ENCODE measurements at places on chromosomes 2 and 18. TPM values are rescaled to one million over a fixed set of nuclear protein-coding genes. Genes with fewer than 3 reads are reported as not detected.

DNA sequence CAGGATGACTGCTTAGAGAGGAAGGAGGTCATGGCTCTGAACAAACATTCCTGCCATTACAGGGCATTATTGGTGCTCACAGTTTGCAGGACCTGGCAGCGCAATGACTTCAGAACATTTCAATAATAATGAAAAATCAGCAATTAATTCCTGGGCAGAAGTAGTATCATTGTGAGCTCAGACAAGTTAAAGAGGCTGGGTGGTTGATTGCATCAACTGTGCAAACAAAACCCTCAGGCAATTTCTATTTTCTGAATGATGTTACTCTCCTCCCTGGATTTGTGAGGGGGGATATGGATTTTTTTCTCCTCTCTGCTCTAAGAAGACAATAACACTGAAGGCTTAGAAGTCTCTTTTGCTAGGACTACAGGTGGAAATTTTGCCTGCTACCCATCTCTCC, 168.1 kb upstream of the TACR1 start:
- DNase-seq, result no peak

The CCDC74B gene
- total RNA-seq, result 13.8 TPM

The TXNDC2 gene
- not detected for total RNA-seq

The MROH2A gene
- total RNA-seq, result not detected

DNA sequence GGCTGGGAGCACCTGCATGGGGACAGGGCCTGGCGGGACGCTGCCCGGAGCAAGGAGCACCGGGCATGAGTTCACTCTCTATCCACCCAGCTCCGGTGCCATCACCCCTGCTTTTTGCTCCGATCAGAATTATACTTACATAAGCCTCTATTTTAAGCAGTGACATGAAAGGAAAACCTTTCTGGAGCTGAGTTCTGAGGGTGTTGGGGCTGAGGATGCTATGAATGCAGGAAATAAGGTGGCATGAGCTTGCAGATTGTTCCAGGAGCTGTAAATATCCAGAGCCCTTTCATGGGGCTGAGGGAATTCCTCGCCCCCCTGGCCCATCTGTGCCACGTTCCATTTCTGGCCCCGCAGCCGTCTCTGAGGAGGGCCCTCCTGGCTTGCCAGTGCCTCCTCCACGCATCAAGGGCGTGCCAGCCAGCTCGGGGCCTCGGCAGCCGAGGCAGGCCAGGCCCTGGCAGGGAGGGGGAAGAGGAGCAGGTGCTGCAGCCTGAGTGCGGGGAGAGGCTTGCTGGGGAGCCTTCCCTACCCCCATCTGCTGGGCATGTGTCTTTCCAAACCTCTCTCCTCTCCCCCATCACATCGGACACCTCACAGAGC, 91.7 kb upstream of the MCFD2 start:
- DNase-seq, result no peak

The SCYGR4 gene
- total RNA-seq, result not detected

The CYTIP gene
- 0.54 TPM for total RNA-seq

The PLGLB2 gene
- 2.3 TPM for total RNA-seq

DNA sequence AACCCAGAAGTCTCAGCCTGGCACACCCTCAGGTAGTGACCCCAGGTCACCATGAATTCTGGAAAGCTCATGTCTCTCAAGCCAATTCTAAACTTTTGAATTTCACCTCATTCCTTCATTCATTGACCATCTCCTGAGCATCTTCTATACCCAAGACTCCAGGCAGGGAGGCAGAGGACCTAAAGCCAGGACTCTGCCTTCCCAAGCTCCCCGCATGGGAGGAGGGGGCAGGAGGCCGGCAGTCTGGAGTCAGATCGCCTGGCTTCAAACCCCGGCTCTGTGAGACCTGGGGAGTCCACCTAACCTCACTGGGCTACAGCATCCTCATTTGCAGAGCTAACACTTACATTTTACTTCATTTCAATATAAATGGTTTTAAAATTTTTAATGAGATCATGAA, 59.0 kb downstream of the SMAD7 start:
- DNase-seq, result no peak

The RGPD3 gene
- total RNA-seq, result 0.07 TPM

The GFPT1 gene
- 54.3 TPM for total RNA-seq

GRCh38 chr18:57441071-57441794, 6.1 kb downstream of the ONECUT2 start:
- peak; percentile 71 for DNase-seq

The GDF7 gene
- total RNA-seq, result not detected

DNA sequence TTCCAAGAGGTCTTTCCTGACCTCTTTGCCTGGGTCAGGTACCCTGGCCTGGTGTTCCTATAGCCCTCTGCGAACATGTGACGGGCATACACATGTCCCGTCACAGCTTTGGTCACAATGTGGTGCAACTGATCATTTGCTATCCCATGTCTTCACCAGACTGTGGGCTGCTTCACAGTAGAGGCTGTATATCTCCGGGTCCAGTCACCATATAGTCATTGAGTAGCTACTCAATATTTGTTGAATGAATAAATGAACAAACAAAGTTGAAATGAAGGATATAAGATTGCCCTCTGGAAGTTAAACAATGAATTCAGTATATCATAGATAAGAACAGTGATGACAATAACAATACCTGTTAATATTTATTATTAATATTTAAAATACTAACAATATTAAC, 16.8 kb downstream of the AOX1 start:
- no peak for DNase-seq

DNA sequence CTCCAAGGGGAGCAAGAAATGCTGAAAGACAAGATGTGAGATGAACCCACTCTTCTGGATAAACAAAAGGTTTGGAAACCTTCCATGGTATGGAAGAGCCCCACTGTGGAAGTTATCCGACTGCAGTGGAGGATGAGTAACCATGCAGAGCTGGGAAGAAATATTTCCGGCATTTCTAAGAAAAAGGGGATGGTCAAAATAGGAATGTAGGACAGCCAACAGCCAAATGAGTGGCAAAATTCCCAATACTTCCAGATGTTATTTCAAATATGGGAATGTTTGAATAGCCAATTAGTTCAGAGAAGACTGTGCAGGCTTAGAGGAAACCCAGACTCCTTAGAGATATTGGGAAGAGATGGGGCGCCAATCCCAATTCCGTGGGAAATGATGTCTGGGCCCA, 246.8 kb downstream of the RAD51AP2 start:
- no peak for DNase-seq
